ENCODE measurements at places on chromosomes 2 and 18.
A peak's percentile ranks its signal among the peaks of the same experiment; 100 is the strongest.

DNA sequence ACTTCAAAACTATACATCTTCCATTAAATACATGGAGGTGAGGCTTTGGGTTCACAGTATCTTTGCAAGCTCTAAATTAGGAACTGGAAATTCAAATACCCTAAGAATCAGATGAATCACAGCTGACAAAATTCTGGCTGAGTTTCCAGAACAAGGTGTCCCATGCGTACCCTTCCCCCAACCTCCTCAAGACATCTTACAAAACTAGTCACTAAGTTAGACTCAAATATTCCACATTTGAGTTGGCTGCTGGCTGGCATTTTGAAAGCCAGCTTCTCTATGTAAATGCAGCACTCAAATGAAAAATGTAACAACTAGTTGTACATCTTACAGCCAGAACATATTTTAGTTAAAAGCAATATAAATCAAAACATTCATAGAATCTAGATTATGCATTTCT lies 131.0 kb upstream of the ARL5A start:
- peak; percentile 8 for DNase-seq

- DNase-seq: peak; percentile 56
These were observed 203.4 kb upstream of the RND3 start for GRCh38 chr2:150690870-150691269.

DNA sequence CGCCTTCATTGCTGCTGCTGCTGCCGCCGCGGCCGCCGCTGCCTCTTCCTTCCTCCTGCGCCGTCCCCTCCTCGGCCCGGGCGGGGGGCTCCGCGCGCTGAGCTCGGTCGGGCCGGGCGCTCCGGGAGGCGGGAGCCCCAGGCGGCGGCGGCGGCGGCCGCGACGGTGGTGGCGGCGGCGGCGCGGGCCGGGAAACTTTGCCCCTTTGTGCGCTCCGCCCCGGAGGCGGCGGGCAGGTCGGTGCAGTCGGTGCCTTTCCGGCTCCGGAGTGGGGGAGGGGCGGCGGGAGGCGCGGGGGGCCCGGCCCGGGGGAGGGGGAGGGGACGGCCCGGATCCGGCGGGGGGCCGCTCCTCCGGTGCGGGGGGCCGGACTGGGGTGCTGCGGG lies 205 bp downstream of the TET3 start:
- no peak for DNase-seq

GRCh38 chr18:32998921-32999320 lies 226.1 kb upstream of the KLHL14 start:
- no peak for DNase-seq

- DNase-seq: no peak
These were observed 695 bp downstream of the RBFA start for GRCh38 chr18:80034852-80035406.

GRCh38 chr2:215548714-215549113 lies 112.8 kb upstream of the FN1 start:
- DNase-seq: no peak
